NCI-H2227 treated with DMSO at 0.1 percent for 48 hours (cell line): ENCODE measurements at places on chromosomes 7 and 10.

GRCh38 chr10:100939763-100940344, 27.1 kb downstream of the SLF2 start:
- DNase-seq, result no peak

- DNase-seq, result no peak
Measured at GRCh38 chr10:25390733-25391132, 215.9 kb downstream of the GPR158 start.

DNA sequence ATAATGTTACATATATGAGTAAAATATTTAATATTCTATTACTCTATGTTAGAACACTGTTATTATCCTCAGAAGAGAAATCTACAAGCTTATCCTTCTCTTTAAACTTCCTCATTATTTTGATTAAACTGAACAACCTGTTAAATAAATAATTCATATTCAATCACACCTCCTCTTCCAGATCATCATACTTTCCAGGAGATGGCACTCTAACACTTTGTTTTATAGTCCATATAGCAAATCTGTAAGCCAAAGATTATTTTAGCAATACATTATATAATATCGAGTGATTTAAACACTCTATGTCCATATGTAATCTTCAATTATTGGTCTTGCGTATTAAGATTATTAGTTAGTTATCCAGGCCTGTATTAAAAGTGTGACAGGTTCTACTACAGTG, 694.1 kb downstream of the ANKRD7 start:
- DNase-seq, result no peak

DNA sequence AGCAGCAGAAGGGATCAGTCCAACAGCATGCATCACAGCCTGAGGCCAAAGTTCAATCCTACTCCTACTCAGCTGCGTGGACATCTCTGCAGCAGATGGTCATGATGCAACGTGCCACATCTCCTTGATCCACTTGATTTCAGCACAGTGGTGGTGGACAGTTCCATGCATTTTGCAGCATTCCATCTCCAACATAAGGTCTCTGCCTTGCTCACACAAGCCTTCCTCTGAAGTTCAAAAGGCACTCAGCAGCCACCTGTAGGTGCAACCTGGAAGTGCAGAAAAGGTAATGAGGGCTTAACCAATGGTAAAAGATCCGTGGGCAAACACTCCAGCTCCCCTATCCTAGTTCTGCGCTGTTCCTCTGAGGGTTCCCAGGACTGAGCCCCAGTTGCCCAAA, 57.5 kb upstream of the CHCHD3 start:
- no peak for DNase-seq

DNA sequence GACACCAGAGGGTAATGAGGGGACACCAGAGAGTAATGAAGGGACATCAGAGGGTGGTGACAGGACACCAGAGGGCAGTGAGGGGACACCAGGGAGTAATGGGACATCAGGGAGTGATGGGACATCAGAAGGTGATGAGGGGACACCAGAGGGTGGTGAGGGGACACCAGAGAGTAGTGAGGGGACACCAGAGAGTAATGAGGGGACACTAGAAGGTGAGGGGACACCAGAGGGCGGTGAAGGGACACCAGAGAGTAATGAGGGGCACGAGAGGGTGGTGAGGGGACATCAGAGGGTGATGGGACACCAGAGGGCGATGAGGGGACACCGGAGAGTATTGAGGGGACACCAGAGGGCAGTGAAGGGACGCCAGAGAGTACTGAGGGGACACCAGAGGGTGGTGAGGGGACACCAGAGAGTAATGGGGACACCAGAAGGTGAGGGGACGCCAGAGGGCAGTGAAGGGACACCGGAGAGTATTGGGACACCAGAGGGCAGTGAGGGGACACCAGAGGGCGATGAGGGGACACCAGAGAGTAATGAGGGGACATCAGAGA, 10.6 kb downstream of the NACAD start:
- no peak for DNase-seq

DNA sequence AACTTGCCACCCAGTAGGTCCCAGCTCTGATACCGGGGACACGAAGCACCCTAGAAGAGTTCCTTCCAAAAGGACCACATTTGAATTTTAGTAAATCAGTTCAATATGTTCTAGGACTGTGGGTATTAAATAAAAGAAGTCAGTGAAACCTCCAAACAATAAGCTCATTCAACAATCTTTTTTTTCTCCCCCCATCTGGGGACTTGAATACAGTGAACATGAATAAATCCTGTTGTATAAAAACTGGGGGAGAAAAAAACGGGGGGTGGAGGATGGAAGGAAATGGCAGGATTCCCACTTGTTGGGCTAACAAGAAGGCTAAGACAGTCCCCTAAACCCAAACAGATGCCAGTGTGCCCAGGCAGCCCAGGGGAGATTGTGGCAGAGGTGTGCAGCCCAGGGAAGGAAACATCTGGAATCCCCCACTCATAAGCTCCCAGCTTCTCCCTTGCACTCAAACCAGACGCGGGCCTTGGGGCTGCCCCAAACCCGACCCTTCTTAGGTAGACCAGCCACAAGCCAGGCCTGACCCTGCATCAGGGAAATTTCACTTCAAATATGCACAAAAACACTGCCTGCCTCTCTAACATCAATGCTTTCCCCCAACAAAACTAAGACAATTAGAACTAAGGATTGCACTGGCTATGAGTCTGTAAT, 8.8 kb downstream of the AFAP1L2 start:
- no peak for DNase-seq

DNA sequence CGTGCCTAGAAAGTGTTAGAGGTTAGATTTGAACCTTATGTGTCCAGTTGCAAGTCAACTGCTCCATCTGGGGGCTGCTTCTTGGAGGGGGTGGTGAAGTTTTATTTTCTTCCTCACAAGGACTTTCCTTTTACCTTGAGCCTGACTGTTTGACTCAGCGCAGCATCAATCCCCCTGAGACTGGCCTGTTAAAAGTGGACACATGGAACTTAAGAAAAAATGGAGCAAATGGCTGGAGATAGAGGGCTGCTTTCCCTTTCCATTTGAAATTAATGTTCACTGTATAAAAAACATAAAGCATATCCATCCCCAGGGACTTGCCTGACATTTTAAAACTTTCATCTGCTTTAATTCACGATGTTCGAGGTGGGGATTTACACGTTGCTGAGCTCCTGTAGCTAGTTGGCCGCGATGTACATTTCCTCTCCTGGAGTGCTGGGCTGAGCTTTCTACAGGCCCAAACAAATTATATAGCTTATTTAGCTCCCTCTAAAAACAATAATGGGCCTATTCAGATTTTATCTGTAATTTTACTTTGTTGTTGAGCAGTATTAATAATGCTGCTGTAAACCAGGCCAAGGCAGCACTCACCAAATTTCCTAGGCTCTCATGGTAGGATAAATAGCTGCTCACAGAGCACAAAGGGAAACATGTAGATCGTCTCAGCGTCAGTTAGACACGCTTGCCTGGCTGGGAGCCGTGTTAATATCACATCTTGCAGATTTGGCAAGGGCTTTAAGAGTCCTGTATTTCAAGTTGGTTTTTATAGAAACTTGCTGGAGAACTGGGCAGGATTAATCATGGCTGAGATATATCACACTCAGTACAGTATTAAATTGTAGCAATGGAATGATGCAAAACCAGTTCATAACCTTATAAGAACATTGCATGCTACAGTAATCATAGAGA, 251.5 kb downstream of the LRMDA start:
- DNase-seq, result no peak

DNA sequence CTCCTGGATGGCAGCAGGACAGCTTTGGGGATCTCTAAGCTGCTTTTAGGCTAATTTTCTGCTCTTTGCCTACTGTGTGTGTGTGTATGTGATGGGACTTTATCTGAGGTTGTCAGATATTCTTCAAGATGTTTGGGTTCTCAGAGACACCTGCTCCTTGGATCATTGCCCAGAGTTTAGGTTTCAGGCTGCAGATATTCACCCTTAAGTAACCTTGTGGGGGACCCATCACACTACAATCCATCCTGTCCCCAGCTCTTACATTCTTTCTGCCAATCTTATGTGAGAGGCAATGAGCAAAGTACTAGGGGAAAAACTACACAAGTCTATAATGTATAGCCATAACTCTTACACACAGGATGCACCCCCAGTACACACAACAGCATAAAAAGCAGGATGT, 263.0 kb upstream of the ZWINT start:
- no peak for DNase-seq

DNA sequence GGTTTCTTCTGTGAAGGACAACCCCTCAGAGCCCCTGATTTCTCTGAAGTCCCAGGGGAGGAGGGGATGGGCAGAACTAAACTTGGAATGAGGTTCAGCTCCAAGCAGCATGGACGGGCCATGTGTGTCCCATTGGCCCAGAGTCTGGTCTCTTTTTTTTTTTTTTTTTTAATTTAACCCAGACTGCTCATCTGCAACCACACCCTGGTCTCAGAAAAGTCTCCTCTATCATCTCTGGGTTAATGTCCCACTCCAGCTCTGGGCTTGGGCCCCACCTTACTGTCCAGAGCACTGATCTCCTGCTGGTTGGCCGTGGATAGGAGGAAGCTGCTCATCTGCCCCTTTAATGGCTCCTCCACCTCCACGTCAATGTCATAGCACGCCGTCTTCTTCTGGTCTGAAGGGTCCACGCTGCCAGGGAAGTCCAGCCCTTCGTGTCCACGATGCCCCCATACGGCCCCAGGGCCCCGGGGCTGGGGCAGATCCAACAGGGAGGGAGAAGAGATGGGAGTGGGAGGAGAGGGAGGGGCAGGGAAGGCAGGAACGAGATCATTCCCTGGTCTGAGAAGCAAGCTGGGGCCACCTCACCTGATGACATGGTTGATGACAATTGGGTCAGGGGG, 7.7 kb downstream of the CHPF2 start:
- no peak for DNase-seq

GRCh38 chr7:92295391-92295790, 49.6 kb downstream of the ANKIB1 start:
- no peak for DNase-seq

DNA sequence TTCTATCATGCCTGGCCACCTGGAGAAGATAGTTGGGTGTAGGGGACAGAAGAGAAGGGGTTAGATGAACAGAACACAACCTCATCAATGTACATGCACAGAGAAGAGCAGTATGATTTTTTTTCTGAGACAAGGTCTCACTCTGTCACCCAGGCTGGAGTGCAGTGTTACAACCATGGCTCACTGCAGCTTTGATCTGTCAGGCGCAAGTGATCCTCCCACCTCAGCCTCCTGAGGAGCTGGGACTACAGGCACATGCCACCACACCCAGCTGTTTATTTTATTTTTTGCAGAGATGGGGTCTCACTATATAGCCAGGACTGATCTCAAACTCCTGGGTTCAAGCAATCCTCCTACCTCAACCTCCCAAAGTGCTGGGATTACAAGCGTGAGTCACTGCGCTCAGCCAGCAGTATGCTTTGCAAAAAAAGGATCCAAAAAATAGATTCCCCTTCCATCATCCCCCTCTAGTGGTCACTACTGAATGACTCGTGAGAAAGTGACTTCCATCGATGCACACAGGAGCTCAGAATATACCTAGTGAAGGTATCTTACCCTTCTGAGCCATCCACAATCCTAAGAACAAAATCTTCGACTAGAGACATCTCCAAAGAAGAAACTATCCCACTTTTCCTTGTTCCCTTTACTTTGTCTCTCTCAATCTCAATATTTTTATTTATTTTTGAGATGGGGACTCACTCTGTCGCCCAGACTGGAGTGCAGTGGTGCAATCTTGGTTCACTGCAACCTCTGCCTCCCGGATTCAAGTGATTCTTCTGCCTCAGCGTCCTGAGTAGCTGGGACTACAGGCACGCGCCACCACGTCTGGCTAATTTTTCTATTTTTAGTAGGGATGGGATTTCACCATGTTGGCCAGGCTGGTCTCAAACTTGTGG, 21.0 kb downstream of the ZCWPW1 start:
- DNase-seq, result peak; percentile 39
